ENCODE measurements at places on chromosomes 6 and 20.
A peak's percentile ranks its signal among the peaks of the same experiment; 100 is the strongest.

GRCh38 chr6:170140129-170140528 lies 150.7 kb downstream of the DLL1 start:
- no peak for DNase-seq

DNA sequence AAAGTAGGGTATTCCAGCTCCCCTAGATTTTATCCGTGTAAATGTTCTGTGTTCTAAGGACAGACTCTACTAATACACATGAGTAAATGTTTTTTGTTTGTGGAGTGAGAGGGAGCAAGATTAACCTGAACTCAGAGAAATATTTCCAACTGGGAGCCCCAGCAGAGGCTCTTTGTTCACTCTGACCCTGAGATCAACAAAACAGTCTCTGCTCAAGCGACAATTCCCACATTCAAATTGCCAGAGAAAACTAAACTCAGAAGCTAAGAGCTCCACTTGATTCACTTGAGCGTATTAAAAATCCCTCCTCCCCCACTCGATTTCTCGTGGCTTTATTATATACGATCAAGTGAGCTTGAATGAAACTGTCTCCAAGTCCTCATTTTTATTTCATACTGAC lies 413.9 kb upstream of the JARID2 start:
- no peak for DNase-seq

GRCh38 chr6:49826743-49827406 lies 39.5 kb downstream of the CRISP1 start:
- DNase-seq = no peak

- DNase-seq = no peak
Observed at GRCh38 chr6:334536-335510, 42.5 kb downstream of the DUSP22 start.

GRCh38 chr6:2693231-2693630 lies 57.5 kb downstream of the MYLK4 start:
- no peak for DNase-seq

GRCh38 chr6:161462148-161462547 lies 188.3 kb upstream of the AGPAT4 start:
- DNase-seq = no peak

DNA sequence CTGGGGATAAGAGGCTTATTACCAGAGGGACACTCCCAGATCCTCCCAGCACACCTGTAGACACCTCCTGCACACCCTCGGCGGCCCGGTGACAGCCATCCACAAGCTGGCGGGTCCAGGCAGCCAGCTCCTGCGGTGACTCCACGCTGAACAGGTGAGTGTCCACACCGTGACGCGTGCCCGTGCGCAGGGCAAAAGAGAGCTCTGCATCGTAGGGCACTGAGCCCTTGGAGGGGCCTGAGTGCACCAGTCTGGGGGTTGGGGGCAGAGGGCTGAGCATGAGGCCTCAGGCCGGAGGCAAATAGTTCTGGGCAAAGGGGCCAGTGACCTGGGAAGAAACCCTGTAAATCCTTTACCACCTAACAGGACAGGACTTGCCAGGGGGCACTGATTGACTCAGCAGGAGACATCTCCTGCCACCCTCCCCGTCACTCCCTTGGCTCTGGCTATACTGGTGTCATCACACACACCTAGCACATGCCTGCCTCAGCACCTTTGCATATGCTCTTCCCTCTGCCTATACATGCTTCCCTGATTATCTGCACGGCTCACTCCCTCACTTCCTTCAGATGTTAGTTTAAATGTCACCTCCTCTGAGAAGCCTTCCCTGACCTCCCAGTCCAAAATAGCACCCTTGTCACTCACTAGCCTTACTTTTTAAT lies 8.9 kb upstream of the CDK5RAP1 start:
- DNase-seq = no peak

DNA sequence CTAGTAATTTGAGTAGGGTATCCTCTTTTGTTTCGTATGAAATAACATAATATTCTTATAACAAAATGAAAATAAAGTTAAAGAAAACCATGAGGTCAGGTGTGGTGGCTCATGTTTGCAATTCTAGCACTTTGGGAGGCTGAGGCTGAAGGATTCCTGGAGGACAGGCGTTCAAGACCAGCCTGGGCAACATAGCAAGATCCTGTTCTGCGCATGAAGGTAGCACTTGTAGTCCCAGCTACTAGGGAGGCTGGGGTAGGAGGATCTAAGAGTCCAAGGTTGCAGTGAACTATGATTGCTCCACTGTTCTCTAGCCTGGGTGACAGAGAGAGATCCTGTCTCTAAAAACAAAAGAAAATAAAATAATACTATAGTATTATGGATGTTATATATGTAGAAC lies 145.6 kb downstream of the PDSS2 start:
- no peak for DNase-seq

DNA sequence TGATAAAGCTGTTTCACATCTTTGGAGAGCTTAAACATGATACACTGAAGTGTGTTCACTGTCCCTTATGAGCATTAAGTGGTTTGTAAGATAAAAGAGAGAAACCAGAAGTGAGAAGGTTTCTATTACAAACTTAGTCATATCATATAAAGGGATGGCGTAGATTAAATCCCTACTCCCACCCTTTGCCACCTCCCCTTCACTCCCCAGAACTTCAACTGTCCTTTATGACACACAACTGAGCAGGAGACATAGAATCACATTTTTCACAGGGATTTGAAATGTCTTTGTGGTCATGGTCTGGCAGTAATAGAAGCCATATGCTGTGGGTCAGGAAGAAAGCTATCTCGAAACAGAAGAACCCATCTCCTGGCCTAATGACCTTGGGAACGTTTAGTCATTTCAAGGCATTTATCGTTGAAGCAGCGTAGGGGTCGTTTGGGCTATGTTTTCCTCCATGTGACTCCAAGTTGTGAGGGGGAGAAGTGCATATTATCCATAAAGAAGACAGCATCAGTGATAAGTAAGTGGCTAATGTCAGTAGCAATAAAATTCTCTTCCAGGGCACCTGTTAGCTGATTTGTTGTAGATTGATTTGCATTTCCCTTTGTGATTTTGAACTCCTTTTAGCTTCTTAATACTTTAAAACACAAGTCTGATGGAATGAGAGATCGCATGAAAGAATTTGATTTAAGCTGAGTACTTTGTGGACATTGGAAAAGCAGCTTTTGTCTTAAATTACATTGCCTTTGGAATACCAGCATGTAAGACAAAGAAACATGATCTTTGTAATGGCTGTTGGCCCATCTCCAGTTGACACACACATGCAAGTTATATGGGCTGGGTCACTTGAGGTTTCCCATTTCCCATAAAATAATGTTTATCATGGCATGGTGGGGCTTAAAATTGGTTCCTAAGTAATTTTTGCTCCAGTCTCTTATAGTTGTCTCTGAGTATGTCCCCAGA lies 501.5 kb upstream of the FLRT3 start:
- DNase-seq = no peak

DNA sequence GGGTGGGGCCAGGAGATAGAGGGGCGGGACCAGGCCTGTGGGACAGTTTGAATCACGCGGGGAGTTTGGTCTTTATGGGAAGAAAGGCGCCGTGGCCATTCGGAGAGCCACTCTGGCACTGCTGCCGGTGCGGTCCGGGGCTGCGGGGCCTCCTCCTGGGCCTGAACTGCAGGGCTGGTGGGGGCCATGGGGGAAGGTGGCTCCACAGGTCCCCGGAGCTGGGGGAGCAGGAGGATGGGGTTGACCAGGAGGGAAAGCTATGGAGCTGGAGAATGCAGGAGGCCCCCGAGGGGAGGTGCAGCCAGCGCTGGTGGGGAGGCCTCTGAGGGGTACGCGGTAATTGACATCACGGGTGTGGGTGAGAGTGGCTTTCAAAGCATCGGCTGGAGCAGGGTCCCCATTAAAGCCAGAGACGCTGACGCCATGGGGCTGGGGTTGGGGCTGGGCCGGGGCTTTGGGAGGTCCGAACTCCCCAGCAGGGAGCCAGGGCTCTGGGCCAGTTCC lies 1.8 kb upstream of the BHLHE23 start:
- DNase-seq = no peak

DNA sequence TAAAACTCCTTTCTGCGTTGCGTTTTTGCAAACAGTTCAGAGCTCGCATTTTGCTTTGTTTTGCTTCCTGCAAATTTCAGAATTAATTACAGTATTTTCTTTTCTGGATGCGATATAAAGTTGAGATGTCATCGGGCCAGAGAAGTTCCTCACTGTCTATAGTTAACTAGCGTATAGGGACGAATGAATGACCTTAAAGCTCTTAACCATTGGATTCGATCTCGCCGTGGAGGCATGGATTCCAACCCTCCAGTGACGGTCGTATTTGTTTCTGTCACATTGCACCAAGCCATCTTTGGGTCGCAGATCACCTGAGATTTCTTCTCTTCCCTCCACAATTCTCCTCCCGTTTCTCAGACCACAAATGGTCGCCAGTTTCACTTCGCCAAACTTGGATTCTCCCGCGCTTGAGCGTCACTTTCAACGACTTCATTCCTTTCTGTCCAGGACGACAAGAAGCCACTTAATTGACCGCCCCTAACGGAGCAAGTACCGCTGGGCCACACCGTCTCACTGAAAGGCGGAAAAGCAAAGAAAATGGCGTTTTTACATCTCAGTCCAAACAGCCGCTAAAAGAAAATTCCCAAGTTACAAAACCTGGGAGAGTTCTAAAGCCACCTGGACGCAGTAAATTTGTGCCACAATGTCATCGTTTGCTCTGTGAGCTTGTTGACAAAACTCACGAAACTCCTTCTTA lies 85.3 kb upstream of the ZNF184 start:
- DNase-seq = no peak

GRCh38 chr20:22346716-22347115 lies 237.7 kb downstream of the FOXA2 start:
- no peak for DNase-seq

DNA sequence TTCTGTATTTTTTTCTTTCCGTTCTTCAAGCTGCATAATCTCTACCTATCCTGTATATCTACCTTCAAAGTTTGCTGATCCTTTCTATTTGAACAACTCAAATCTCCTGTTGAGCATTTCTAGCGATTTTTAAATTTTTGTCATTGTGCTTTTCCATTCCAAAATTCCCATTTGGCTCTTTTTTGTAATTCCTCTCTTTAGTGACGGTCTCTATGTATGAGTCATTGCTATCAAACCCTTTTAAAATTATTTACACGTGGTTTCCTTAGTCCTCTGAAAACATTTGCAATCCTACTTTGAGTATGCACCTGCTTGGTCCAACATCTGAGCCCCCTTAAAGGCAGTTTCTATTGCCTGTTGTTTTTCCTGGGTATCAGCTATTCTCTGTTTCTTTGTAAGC lies 100.5 kb upstream of the FOXC1 start:
- no peak for DNase-seq

- no peak for DNase-seq
Observed at GRCh38 chr20:38674765-38675133, 49.5 kb upstream of the SLC32A1 start.

DNA sequence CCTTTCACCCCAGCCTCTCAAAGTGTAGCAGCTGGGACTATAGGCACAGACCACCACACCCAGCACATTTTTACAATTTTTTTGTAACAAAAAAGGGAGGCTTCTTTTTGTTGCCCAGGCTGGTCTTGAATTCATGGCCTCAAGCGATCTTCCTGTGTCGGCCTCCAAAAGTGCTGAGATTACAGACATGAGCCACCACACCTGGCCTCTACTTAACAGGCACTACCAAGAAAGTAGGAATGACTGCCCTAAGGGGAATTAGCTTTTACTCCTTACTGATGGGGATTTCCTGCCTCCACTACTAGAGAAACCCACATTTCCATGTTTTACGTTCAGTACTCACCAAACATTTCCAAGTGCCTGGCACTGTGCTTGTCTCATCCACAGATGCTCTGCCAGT lies 109.6 kb downstream of the CARMIL1 start:
- no peak for DNase-seq

DNA sequence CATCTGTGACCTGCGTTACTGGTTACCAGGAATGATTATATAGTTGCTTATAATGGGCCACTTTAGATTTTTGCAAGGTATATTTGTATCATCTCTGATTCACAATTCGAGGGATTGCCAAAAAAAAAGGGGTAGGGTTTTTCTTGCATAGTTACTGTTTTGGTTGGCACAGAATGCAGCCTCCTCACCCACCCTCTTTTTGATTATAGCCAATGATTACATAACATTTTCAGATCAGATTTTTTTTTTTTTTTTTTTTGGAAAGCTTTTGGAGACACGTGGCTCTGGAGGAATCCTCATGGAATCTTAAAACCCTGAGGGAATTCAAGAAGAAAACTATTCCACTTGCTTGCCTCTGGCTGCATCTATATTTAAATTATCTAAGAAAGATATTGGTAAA lies 53.7 kb downstream of the UST start:
- DNase-seq = no peak

- no peak for DNase-seq
Observed at GRCh38 chr6:89489078-89489477, 56.1 kb downstream of the ANKRD6 start.

DNA sequence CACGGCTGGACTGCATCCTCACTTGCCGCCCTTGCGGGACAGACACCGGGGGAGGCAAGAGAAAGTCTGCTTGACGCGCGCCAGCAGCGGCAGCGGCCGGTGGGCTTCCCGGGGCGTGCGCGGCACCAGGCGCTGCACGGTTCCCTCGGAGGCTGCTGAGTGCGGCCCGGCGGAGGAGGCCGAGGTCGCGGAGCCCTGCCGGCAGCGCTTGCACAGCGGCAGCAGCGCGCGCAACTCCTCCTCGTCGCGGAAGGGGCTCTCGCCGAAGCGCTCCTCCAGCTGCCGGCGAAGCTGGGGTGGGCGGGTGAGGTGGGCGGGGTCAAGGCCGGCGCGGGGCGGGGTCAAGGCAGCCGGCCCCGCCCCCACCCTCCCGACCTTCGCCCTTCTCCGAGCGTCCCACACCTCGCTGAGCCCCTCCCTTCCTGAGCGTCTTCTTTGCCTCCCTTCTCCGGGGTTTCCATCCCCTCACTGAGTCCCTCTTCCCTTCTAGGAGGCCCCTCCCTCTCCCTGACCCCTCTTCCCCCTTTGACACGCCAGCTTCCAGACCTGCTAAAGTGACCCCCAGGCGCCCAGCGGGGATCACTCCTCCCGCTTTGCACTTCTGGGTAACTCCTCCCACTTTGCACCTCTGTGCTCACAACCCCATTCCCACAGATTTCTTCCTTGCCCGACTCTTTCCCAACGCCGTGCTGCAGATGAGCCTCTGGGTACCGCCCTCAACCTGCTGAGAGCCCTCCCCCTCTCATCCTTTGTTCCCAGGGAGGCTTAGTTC lies 8.8 kb downstream of the DUSP15 start:
- DNase-seq = peak; percentile 21

DNA sequence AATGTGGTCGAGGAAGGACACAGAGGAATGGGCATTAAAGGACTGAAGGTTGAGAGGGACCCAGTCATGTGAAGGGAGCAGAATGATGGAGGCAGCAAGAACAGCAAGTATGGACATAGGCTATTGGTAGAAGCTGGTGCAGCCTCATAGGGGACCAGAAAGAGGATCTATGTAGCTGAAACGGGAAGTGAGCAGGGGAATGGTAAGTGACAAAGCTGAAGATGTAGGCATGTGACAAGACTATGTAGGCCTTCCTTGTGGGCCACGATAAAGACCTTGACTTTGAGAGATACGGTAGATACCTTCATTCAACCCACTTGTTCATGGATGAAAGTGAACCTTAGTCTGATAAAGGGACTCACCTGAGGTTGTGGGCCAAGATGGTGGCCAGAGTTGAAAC lies 3.5 kb downstream of the CTNNBL1 start:
- no peak for DNase-seq

GRCh38 chr6:80872951-80873308 lies 766.5 kb downstream of the BCKDHB start:
- DNase-seq = no peak

- DNase-seq = no peak
Observed at GRCh38 chr20:36975099-36975818, 23.8 kb upstream of the SAMHD1 start.

- DNase-seq = no peak
Observed at GRCh38 chr6:88377976-88378568, 211.9 kb upstream of the CNR1 start.
